Activated CD8-positive, alpha-beta memory T cell treated with anti-CD3 and anti-CD28 coated beads, Interleukin-2, amount 50 U/mL, for 48 hours (primary cell): ENCODE measurements at places on chromosomes 11 and 22.

GRCh38 chr22:49589811-49590210 is 237.9 kb downstream of the BRD1 start:
- no peak for DNase-seq

- no peak for DNase-seq
These were observed 7.3 kb downstream of the RASGRP2 start for GRCh38 chr11:64736654-64737053.

DNA sequence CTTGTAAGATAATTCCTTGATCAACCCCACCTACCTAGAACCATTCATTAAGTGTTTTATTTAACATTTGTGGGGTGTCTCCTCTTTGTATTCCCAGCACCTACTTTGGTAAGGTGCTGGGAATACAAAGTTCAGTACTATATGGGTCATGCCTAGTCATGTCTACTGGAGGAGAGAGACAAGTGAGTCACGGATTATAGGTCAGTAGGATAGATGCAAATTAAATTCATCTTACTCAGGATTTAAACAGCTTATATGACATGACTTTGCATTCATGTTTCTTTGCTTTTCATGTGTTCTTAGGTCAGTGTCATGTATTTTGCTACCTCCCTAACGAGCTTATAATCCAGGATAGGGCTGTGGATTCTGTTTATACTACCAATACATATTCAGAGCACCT is 3.4 kb upstream of the FADS1 start:
- no peak for DNase-seq

- peak; percentile 77 for DNase-seq
These were observed 34.1 kb downstream of the MB start for GRCh38 chr22:35582861-35583670.

GRCh38 chr11:72773696-72774095 is 20.2 kb downstream of the STARD10 start:
- DNase-seq = no peak

DNA sequence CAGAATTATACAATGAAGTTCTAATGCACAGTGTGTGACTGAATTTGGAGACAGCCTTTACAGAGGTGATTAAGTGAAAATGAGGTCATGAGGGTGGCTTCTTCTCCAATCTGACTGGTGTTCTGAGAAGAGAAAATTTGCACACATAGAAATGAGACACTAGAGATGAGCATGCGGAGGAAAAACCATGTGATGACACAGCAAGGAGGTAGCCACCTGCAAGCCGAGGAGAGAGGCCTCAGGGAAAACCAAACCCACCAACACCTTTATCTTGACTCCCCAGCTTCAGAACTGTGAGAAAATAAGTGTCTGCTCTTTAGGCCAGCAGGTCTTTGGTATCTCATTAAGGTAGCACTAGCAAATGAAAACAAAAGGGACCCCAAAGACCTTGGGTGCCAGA is 93.2 kb downstream of the GGTLC2 start:
- DNase-seq = no peak

- DNase-seq = peak; percentile 22
These were observed 121.0 kb downstream of the BUD13 start for GRCh38 chr11:116651737-116652237.

GRCh38 chr11:18093959-18094358 is 11.9 kb downstream of the SAAL1 start:
- no peak for DNase-seq

- DNase-seq = no peak
These were observed 158.9 kb downstream of the NCAM1 start for GRCh38 chr11:113119966-113120736.

- DNase-seq = no peak
These were observed 116.6 kb downstream of the GALNT18 start for GRCh38 chr11:11505190-11505589.

DNA sequence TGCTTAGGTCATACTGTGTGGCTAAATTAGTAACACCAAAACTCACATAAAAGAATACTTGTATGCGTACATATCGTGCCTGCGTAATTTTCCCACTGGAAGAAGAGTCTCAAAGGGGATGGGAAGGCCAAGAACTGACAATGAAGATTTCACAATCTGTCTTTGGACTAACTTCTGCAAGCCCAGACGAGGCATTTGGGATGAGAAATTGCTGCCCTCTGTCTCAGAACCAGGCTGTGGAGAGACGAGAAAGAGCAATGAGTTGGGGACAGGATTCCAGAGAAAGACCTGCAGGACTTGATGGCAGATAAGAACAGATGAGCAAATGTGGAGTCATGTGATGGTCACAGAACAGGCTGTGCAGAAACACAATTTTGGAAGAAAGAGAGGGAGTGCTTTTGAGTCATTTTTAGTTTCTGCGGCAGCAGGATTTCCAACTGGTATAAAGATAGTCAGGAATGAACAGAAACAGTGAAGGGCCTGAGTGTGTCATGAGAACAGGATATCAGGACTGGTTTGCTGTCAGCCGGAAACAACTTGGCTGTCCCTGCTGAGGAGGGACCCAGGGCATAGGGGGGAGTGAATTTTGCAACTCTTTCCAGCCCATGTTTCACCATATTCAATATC is 82.7 kb upstream of the CTSC start:
- DNase-seq = no peak

DNA sequence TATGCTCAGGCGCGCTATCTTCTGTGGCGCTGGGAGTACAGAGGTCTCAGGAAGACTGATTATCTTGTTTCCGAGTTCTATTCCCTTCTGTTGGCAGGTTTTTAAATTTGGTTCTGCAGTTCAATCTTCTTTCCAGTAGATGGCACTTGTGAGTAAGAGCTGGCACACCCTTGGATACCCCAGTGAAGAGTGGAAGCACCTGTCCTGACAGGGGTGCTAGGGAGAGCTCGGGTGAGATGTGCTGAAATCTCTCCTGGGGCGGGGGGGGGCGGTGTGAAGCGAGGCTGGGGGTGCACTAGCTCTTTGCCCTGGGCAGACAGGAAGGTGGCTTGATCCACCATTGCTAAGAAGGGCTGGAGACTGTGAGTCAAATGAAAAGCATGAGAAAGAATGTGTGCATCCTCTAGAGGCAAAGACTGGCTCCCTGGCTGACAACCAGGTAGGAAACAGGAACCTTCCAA is 679.9 kb upstream of the CCDC179 start:
- DNase-seq = no peak

- DNase-seq = no peak
These were observed 37.2 kb downstream of the POU2AF3 start for GRCh38 chr11:111335549-111335948.

DNA sequence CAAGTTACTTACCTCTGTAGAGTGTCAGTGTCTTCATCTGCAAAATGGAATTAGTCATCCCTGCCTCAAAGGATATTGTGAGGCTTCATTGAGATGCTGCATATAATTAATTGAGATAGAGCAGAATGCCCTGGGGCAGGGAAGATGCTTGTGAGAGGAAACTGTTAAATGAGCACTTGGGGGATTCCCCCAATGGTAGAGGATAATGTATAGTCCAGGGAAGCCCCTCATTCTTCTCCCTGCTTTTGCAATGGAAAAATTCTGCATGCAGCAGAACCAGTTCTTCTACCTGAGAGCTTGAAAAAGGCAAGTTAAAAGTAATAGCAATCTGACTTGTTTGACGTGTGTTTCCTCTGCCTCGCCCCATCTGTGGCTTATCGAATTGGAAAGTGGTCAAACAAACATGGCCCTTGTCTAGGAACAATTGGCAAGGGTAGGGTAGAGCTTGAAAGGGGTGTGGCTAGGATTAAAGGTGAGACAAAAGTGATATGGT is 90.9 kb downstream of the NAV2 start:
- DNase-seq = no peak

DNA sequence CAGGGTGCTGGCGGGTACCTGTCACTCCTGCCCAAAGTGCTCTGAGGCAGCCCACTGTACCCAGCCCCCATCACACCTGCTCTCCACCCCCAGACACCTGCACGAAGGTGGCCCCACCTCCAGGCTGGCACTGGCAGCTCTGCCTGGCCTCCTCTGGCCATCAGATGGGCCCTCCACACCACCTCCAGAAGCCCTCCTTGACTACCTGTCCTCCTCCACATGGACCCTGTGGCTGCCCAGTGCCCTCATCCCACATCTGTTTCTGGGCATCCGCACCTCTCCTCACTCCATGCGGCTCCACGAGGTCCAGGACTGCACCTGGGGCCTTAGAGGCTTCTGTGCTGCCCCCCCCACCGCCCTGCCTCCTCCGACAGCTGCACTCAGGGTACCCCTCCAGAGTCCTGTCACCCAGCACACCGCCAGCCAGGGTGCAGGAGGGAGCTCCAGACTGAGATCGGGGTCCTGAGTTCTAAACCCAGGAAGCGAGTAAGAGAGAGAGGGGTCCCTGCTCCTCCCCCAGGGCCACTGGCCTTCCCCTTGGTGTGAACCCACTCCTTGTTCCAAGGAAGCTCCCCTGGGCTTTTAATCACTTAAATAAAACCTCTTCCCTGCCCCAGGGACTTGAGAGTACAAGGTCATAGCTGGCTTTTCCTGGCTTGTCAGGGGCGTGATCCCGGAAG is 1.7 kb downstream of the CTSD start:
- no peak for DNase-seq

- no peak for DNase-seq
These were observed 10.5 kb downstream of the SLC36A4 start for GRCh38 chr11:93187290-93187689.
